ENCODE measurements at places on chromosomes 12 and 14.
A peak's percentile ranks its signal among the peaks of the same experiment; 100 is the strongest.

- DNase-seq, result no peak
These were observed 404.5 kb downstream of the LRFN5 start for GRCh38 chr14:42011221-42011620.

DNA sequence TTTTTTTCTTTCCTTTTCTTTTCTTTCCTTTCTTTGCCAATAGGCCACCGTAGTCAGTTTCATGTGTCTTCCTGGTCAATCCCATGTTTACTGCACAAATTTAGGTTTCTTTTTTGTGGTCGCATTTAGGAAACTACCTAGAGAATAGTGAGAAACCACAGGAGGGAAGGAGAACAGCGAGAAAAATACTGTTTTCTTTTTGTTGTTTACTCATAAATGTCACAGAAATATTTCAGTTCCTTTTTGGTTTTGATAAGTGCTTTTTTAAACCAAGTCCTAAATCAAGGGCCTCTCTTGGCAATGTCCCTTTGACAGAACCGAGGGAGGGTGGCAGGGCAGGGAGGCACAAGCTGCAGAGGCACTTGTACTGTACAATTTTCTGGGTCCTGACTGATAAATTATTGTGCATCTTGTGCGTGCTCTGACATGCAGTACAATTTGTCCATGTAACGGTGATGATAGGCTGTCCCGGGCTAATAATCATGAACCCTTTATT is 326.1 kb downstream of the CACNA1C start:
- no peak for DNase-seq

DNA sequence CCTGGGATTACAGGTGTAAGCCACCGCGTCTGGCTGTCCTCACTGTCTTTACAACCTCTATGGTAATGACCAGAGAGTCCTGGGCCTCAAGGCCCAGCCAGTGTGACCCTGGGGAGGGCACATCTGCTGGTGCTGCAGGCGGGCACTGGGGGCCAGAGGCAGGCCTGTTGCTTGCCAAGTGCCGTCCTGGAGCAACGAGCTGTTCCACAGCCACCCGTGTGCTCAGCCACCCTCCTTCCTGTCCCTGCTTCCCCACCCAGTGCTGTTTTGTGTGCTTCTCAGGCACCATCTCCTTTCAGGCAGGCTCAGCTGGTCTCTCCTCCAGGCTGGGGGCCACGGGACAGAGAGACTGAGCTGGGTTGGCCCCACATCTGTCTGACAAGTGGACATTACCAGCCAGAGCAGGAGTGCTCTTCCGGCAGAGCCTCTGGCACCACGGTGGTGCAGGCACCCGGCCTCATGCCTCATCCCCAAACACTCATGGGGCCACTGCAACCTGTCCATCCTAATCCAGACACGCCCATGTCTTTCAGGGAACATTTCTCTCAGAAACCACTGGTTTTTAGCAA is 9.0 kb downstream of the SLC25A47 start:
- no peak for DNase-seq

DNA sequence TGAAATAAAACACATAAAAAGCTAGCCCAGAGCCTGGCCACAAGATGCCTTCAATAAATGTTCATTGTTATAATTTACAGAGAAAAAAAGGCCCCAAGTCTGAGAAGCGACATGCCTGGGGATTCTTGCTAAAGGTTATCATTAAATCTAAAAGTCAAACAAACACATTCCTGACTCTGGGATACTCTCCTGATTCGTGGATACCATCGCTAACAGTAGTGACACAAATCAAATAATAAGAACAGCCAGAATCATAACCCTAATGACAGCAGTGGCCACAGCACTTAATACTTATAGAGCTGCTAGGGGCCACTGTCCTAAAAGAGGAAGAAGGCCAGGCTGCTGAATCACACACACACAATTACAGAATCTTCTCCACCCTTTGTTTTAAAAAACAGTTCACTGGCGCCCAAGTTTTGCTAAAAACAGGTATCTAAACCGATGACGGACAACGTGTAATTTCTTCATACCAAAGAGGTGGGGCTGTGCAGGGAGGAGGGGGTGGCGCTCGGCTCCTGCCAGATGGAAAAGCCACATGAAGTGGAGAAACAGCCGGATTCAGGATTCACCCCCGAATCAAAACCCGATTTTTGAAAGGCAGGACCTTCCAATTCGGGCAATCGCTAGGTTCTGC is 1.2 kb downstream of the CLIP1 start:
- DNase-seq, result peak; percentile 9

GRCh38 chr12:3122841-3123678 is 45.9 kb downstream of the TSPAN9 start:
- DNase-seq, result no peak

Data from retina (tissue), 1 donor.